ENCODE measurements at places on chromosomes 3 and 15. TPM values are rescaled to one million over a fixed set of nuclear protein-coding genes. Genes with fewer than 3 reads are reported as not detected.

Gene SLC22A13
- total RNA-seq = not detected

Gene SCN11A
- total RNA-seq = 0.34 TPM

Gene THSD4
- 6.6 TPM for total RNA-seq

Gene CISH
- total RNA-seq = 26.7 TPM

Gene MCTP2
- 5.8 TPM for total RNA-seq

Gene TRH
- total RNA-seq = not detected

Gene GP5
- 0.34 TPM for total RNA-seq

Gene HCN4
- not detected for total RNA-seq

Gene POPDC2
- 73.1 TPM for total RNA-seq

Gene ACAD9
- total RNA-seq = 32.0 TPM

Gene CELF6
- total RNA-seq = 2.9 TPM

Gene SLC28A1
- not detected for total RNA-seq

Gene RAD51
- 0.50 TPM for total RNA-seq

Gene CPEB1
- 5.8 TPM for total RNA-seq

Gene ADCY5
- total RNA-seq = 177 TPM

GRCh38 chr15:33242669-33243191 lies 48.2 kb upstream of the FMN1 start:
- DNase-seq = peak; percentile 42

GRCh38 chr3:4597208-4597985 lies 104.2 kb downstream of the ITPR1 start:
- DNase-seq = no peak

DNA sequence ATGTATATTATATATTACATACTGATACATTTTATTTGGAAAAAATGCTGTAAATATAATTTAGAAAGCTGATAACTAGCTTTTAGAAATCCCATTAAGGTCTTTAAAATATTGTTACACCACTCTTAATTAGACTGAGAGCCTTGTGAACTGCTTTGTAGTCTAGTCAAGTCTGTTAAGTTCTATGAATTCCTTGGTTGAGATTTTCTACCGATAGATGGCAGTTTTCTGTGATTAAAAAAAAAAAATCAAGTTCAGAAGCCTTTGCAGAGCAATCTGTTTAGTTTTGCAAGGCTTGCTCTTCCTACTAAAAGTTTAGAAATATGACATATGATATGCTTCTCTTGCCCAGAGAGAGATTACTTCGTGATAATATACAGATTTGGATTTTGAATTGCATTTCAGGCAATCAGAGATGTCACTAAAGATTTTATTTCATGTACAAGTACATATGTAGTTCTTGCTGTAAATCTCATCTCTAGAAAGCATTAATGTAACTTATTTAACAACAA lies 60.4 kb upstream of the SLITRK3 start:
- no peak for DNase-seq

GRCh38 chr15:47363653-47364052 lies 353.7 kb upstream of the SEMA6D start:
- no peak for DNase-seq

GRCh38 chr3:46228260-46229242 lies 13.7 kb upstream of the CCR3 start:
- DNase-seq = peak; percentile 39

DNA sequence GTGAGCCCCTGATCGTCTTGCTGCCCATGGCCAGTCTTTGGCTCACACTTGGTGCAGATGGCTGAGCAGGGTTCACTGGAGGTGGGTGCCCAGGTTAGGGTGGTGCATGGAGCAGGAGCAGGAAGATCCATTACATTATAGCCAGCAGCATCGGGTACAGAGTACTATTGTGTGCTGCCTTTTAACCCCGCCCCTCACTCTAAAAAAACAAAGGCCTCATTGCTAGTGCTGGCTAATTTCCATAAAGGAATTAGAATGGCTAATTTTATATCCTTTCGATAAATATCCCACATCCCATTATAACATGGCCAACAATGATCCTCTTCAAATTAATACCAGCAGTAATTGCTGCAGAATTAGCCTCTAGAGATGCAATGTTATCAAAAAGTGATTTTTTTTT lies 45.8 kb upstream of the PPP4R2 start:
- DNase-seq = no peak

GRCh38 chr3:197878427-197878826 lies 71.6 kb upstream of the RPL35A start:
- no peak for DNase-seq

DNA sequence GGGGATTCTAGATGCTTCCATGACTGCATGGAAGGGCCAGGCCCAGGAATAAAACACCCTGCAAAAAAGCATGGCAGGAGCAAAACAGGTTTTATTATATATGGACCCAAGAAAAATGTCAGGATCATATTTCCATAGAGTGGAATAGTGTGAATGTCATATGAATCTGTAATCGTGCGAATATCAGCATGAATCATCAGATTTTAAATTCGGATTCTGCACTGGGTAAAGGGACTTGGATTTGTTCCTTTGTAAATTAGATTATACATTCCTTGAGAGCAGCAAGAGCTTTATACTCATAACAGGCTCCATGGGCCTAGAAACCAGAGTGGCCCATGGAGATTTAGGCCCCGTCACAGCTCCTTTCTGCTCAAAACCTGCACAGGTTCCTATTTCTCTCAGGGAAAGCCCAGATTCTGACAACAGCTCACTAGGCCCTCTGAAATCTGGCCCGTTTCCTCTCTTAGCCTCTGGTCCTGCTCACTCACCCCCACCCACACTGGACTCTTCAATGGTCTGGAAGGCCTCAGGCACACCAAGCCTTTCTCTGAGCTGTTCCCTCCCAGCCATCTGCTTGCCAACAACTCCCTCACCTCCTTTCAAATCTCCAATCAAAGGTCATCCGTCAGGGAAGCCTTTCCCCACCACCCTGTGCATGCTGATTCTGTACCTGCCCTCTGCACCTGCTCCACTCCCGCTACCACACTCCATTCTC lies 76.0 kb downstream of the FEM1B start:
- DNase-seq = no peak

DNA sequence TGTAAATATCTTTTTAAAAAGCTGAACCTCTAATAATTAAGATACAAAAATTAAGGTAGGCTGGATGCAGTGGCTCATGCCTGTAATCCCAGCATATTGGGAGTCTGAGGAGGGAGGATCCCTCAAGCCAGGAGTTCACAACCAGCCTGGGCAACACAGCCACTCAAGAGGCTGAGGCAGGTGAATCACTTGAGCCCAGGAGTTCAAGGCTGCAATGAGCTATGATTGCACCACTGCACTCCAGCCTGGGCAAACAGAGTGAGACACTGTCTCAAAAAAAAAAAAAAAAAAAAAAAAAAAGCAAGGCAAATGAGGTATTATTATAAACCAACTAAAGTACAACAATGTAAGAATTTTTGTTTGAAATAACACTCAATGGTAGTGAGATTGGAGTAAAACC lies 47.6 kb downstream of the EFHB start:
- DNase-seq = no peak

DNA sequence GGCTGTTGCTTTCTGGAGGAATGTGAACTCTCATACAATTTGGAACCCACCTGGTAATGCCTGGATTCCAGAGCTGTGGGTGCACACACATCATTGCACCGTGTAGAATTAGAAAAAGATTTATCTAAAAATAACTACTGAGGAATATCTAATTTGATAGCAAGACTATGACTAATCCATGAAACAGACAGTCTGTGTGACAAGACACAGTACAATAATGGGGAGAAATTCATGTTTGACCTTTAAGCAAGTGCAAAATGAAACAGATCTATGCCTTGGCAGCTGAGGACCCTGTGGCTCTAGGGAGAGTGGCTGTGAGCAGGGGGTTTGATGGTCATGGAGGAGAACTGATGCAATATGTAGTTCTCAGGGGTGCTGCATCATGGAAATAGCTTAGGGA lies 7.9 kb upstream of the DOCK3 start:
- no peak for DNase-seq

DNA sequence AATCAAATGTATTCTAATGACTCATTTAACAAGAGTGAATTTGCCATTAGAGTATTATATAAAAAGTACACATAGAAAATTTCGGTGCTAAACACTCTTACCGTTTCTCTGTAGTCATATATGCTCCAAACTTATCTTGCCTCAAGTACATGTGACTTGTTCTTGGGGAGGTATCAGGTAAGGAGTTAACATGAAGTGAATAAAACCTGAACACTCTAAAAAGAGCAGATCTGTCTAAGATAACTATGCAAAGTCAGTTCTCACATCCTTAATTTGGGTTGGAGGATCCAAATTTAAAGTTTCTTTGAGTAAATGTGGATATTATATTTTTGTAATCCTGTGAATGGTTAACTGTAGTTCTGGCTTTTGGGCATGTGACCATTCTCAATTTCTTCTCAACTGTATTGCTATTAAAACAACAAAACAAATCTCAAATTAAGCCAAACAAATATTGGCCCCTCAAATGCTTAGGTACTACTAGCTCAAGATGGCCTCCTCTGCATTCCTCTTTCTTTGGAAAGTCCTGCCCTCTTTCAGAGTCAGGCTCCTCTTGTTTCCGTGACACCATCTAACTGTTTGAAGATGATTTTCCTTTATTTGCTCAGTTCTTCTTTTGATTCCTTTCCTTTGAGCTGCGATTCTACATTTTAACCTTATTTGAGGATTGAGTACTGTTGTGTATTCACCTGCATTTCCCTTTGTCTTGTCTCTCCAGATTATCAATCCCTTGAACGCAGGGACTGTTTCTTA lies 4.2 kb downstream of the EDEM1 start:
- no peak for DNase-seq

DNA sequence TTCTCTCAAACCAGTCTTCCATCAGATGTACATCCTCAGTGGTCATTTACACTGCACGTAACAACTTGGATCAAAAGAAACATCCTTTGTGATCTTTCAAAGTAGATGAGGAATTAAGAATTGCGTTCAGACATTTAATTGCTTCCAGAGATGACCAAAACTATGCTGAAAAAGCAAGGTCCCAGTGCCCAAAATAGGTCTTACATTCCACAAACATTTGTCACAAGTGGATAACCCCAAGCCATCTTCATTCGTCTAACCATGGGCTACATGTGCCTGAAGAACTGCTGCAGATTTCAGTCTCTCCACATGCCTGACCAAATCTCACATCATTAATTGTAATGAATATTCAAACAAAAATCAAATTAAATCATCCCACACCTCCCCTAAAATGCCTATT lies 273.6 kb downstream of the SHOX2 start:
- DNase-seq = no peak

All from esophagus muscularis mucosa (tissue), 4 donors.